ENCODE measurements at places on chromosomes 13 and 19.

GRCh38 chr19:41330481-41330880 is 20.5 kb downstream of the CCDC97 start:
- DNase-seq, result no peak

- no peak for DNase-seq
Measured at GRCh38 chr13:23771552-23771951, 117.6 kb downstream of the MIPEP start.

DNA sequence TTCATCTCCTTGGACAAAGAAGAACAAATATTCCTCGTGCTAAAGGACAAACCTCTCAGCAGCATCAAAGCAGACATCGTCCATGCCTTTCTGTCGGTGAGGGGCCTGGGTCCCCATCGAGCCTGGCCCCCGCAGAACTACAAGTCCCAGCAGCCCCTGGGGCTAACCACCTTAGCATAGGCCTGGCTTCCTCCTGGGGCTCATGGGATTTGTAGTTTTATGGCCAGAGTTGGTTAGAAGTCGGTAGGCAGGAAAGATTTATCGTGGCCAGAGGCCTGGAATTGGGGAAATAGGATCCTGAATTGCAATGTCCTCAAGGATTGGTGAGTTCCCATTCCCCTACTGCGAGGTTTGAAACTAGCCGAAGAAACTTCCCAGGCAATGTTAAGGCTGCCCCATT is 19.6 kb downstream of the TMEM150B start:
- peak; percentile 55 for DNase-seq

GRCh38 chr19:37907735-37908455 is 887 bp downstream of the SIPA1L3 start:
- DNase-seq, result no peak

GRCh38 chr13:32639502-32640105 is 53.4 kb downstream of the PDS5B start:
- DNase-seq, result peak; percentile 56

GRCh38 chr13:46861959-46862358 is 34.9 kb downstream of the HTR2A start:
- no peak for DNase-seq

- no peak for DNase-seq
Measured at GRCh38 chr19:21848706-21849105, 12.7 kb upstream of the ZNF43 start.

DNA sequence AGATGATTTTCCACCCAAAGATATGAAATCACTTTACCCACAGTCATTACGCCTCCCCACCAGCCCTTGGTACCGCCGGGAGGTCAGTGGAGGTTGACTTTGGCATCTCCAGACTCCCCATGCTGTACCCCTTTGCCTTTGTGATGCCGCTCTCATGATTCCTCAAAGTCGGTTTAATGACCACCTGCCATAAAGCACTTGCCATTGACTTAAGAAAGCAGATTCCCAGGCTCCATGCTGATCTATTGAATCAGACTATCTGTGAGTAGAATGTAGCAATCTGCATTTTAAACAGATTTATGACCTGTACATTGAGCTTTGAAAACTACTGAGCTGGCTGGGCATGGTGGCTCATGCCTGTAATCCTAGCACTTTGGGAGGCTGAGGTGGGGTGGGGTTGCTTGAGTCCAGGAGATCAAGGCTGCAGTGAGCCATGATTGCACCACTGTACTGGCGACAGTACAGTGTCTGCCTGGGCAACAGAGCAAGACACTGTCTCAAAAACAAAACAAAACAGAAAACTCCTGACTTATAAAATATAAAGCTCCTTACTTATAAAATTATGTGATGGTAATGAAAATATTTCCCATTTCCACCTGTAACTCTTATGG is 235.2 kb downstream of the KLF5 start:
- DNase-seq, result no peak
